Stimulated activated CD8-positive, alpha-beta memory T cell treated with anti-CD3 and anti-CD28 coated beads, Interleukin-7, amount 100 ng/mL, for 24 hours (primary cell): ENCODE measurements at places on chromosomes 1 and 21.

DNA sequence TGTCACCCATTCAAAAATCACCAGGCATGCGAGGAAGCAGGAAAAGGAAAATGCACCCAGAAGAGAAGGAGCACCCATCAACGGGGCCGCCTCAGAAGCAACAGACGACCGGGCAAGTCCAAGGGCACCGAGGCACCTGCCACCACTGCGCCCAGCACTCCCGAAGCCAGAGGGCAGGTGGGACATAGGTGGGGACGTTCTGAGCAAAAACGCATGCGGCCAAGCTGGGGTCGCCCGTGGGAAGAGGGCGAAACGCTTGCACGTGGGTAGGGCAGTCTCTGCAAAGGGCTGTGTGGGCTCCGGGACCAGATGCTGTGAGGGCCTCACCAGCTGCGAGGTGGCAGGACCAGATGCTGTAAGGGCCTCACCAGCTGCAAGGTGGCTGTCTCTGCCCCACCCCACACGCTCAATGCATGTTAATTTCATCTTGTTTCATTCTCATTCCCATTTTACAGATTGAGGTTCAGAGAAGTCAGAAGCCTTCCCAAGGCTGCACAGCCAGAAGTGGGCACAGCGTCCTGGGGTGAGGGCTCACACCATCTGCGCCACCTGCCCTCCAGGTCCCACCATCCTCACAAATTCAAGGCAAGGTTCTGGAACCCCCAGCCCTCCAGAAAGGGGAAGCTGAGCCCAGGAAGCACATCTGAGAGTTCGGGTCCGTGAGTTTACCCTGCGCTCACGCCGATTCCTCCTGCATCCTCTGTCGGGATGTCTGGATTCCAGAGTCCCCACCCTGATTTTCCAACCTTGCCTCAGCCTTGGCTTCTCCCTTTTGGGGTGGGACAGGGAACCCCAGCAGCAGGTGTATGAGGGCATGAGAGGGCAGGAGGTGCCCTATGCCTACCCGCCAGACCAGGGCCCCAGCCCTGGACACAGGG is 8.2 kb upstream of the SAMD11 start:
- no peak for DNase-seq

- DNase-seq = no peak
Measured at GRCh38 chr21:37695111-37695510, 221.1 kb downstream of the KCNJ6 start.

GRCh38 chr1:201946224-201946908 is at the start of gene LMOD1:
Gene LMOD1, minus strand, starts transcription at chr1:201946548. Its CDS starts 208 bp downstream, at chr1:201946340.
- no peak for DNase-seq

- no peak for DNase-seq
Measured at GRCh38 chr1:40640314-40641076, 25.0 kb downstream of the RIMS3 start.

GRCh38 chr1:180994262-180994661 is 28.4 kb downstream of the STX6 start:
- DNase-seq = no peak

DNA sequence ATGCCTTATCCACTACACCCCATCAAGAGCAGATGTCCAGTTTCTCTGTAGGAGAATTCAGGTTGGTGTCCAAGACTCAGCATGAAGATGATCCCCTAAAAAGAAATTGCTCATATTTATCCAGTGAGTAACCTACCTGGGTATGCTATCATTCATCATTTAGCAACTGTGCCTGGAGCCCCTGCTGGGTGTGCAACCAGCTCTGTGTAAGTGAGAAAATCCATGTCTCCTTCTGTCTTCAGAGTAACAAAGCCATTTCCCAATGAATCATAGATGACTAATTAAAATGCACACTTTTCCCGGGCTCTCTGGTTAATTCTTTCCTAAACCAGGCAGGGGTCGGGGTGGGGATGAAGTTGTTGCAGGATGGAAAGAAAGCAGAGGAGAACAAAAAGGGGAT is 35.8 kb downstream of the OLFML3 start:
- no peak for DNase-seq

DNA sequence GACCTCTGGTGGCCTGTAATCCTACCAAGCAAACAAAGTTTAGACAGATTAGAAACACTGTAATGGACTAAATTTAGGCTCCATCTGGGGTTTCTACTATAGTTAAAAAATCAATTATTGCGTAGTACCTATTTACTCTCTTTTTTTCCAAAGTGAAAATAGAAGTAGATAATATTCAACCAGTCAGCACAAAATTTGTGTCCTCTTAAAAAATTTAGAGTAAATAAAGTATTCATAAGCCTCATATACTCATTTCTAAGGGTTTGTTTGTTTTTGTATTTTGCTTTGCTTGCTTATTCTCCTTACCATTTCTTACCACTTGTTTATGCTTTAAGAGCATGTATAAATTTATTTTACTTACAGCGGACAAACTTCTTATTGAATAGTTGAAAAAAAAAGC is 54.5 kb downstream of the NCAM2 start:
- DNase-seq = no peak

DNA sequence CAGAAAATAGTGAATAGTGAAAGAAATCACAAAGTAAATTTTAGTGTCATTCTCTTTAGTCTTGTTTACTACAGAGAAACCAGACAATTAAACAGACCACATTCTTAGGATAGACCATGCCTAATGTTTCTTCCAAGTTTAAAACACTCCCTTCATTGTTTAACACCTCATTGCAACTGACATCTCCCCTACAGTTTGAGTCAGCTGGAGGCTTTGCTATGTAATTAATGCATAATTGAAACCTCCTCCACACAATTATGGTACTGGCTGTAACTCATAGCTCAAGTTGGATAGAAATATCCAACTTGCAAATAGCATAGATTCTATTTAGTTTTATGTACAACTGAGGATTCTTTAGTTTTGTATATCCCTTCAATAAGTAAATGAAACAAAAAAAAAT is 35.2 kb upstream of the B3GALT2 start:
- DNase-seq = no peak

- DNase-seq = no peak
Measured at GRCh38 chr21:34027721-34028461, 45.5 kb upstream of the MRPS6 start.

- no peak for DNase-seq
Measured at GRCh38 chr1:44805311-44806024, 1.7 kb downstream of the DYNLT4 start.

GRCh38 chr1:9454494-9455066 is 84.7 kb upstream of the SLC25A33 start:
- DNase-seq = no peak

GRCh38 chr1:21322681-21323016 is 32.4 kb upstream of the ECE1 start:
- DNase-seq = no peak

- DNase-seq = no peak
Measured at GRCh38 chr1:9901148-9902059, 8.7 kb downstream of the CTNNBIP1 start.

DNA sequence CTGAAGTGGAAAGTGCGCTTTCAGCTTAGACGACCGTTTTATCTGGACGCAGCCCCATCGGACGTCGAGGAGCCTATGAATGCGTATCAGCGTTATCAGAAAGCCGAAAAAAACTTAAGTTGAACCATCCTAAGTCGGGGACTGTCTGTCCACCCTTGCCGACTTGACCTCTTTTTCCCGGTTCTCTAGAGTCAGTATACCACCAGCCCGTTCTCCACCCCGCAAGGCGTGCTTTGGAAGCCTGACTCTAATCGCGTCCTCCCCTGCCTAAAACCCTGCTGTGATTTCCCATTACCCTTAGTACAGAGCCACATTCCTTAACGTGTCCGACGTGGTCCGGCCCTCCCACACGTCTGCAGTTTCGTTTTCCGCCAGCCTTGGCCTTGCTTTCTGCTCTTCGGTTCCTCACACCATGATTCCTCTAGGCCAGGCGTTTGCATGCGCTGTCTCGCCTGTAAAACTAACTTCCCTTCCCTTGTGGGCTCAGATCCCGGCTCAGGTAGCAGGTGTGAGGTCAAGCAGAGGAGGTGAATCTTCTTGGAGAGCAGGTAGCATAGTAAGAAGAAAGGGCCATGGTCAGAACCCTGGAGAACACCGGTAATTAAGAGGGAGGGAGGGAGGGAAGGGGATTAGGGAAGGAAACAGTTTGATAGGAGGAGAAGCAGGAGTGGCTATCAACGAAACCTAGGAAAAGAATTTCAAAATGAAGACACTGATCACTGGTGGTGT is 865 bp downstream of the ADPRS start:
- no peak for DNase-seq

- no peak for DNase-seq
Measured at GRCh38 chr1:9281071-9281827, 11.4 kb upstream of the SPSB1 start.

- DNase-seq = no peak
Measured at GRCh38 chr21:43355266-43355924, 71.5 kb downstream of the SIK1 start.

- no peak for DNase-seq
Measured at GRCh38 chr1:19866029-19866428, 16.2 kb upstream of the OTUD3 start.

GRCh38 chr1:241622669-241623068 is 17.5 kb downstream of the CHML start:
- no peak for DNase-seq

DNA sequence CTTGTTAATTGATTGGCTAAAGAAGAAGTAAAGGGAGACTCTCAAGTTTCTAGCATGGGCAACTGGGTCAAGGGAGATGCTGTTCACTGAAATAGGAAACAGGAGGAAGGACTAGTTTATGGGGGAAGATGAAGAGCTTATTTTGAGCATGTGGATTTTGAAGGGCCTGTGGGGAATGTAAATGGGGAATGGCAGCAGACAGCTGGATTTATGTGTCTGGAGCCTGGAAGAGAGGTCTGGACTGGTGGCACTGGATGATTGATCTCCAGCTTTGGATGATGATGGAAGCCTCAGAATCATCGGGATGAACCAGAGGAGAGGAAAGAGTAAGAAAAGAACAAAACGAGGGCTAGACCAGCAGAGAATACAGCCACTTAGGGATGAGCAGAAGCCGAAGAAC is 54.9 kb upstream of the ENAH start:
- DNase-seq = no peak

DNA sequence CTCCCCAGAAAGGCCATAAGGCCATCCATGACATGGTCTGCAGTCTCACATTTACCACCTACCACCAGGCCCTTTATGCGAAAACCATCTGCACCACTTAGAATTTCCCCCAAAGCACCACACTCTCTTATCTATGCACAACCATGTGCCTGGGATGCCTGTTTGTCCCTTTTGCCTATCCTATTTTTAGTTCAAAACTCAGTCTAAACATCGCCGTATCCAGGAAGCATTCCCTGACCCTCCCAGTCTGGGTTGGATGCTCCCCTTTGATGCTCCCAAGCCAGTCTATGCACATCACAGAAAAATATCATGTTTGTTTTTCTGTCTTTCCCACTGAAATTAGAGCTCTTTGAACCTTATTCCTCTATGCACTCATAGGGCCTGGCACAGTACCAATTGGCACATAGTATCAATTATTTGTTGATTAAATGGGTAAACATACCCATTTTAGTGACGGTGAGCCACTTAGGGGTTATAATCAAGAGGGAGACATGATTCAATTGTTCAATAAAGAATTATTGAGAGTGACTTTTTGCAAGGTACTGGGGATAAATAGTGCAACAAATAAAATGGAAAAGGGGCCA is 6.7 kb downstream of the MPL start:
- DNase-seq = no peak

DNA sequence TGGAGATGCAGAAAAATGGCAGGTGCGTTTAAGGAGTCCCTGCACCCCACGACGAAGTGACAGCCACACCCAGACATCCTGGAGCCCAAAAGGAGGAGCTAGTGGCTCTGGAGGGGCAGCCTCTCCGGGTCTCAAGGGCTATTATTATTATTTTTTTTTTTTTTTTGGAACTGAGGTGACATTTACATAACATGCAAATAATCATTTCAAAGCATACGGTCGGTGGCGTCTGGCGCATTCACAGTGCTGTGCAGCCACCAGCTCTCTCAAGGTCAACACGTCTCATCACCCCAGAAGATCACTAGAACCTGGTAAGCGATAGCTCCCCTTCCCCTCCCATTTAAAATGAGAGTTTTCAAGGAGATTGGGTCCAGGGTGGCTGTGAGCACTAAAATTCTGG is 67.5 kb upstream of the PDE9A start:
- DNase-seq = no peak

DNA sequence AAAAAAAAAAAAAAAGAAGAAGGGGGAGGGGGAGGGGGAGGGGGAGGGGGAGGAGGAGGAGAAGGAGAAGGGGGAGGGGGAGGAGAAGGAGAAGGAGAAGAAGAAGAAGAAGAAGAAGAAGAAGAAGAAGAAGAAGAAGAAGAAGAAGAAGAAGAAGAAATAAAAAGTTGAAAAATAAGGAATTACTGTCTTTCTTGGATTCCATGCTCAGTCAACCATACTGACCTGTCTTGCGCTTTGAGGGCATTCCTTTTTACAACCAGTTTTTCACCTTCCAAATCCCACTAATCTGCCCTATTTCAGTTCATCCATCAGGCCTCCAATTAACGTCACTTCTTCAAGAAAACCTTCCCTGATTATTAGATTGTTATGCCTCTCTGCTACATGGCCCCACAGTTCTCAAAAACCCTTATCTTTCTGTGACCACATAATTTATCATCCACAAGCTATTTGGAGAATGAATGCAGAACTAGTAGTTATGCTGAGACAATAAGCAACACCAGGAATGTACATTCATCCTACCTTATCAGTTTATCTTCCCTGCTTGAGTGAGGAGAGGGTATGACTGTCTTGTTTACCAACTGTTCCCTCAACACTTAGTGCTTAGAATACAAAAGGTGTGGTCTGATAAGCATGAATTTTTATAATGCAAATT is 57.5 kb upstream of the GUCA2A start:
- no peak for DNase-seq

GRCh38 chr1:68826836-68827235 is 330.0 kb upstream of the DEPDC1 start:
- DNase-seq = no peak

- no peak for DNase-seq
Measured at GRCh38 chr1:11013160-11013531, 692 bp downstream of the TARDBP start.

- DNase-seq = no peak
Measured at GRCh38 chr1:168726281-168726680, 2.7 kb downstream of the DPT start.

DNA sequence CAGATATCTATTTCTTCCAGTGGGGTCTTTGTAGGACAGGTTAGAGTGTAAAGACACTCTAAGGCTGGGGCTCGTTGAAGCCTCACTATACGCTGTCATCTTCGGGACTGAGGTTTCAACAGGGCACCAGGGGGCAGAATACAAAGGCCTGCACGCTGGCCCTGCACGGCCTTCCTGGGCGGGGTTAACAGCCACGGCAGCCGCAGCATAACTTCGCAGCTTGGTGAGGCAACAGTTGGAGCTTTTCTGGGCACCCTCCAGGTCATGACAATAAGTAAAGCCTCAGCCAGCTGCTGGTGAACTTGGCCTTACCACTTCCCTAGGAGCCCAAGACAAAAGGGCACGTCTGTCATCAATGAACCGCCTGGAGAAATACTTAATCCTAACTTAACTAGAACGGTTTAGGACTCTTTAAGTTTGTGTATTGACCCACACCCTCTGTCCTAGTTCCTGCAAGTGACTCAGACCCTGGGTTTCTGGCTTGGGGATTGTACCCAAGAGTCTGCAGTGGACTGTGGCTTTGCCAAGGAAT is 2.3 kb upstream of the RUNX1 start:
- peak; percentile 55 for DNase-seq
